ENCODE measurements at places on chromosomes 5 and 9. TPM values are rescaled to one million over a fixed set of nuclear protein-coding genes. Genes with fewer than 3 reads are reported as not detected.

- DNase-seq, result no peak
Measured at GRCh38 chr9:101791938-101792337, 53.5 kb upstream of the GRIN3A start.

- DNase-seq, result no peak
Measured at GRCh38 chr5:92836855-92837755, 743.9 kb downstream of the NR2F1-AS1 start.

The PAEP gene
- total RNA-seq, result not detected

GRCh38 chr5:76524868-76525267, 98.3 kb downstream of the F2RL2 start:
- DNase-seq, result no peak

The ABCA1 gene
- 0.61 TPM for total RNA-seq

- no peak for DNase-seq
Measured at GRCh38 chr9:35364817-35365585, 124.9 kb upstream of the RUSC2 start.

DNA sequence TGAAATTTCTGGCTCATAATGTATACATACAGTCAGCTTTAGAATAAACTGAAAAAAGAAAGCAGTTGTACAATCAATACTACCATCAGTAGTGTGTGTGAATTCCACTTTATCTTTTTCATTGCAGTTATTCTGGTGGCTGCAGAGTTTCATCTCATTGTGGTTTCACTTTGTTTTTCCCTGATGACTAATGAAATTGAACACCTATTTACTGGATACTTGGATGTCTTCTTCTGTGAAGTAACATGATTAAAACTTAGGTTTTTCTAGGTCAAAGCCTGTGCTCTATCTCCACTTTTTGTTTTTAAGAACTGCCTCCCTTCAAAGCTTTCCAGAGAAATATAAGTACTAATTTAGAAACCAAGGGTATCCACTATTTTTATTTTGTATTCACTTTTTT, 174.3 kb downstream of the TRPM3 start:
- DNase-seq, result no peak

- DNase-seq, result no peak
Measured at GRCh38 chr5:123992641-123993040, 480.7 kb downstream of the CSNK1G3 start.

DNA sequence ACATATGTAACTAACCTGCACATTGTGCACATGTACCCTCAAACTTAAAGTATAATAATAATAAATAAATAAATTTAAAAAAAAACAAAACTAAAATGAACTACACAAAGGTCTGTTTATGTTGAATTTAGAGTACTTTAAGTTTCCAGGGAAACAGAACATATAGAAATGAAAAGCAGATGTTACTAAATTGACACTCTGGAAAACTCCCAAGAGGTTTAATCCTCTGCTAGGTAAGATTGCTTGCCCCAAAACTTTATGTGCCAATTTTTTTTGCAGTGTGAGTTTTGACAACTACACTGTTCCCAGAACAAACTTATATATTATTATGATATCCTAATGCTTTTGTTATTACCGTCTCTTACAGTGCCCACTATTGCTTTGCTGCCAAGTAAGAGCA, 134.3 kb upstream of the MRPS30 start:
- no peak for DNase-seq

The DAPK1 gene
- total RNA-seq, result 94.7 TPM

GRCh38 chr9:114558027-114558675, 29.4 kb upstream of the ATP6V1G1 start:
- DNase-seq, result no peak

- DNase-seq, result no peak
Measured at GRCh38 chr5:10109299-10109698, 140.4 kb downstream of the ATPSCKMT start.

- DNase-seq, result no peak
Measured at GRCh38 chr5:32135086-32135485, 39.0 kb downstream of the GOLPH3 start.

The LECT2 gene
- not detected for total RNA-seq

The GALNT12 gene
- 4.4 TPM for total RNA-seq

DNA sequence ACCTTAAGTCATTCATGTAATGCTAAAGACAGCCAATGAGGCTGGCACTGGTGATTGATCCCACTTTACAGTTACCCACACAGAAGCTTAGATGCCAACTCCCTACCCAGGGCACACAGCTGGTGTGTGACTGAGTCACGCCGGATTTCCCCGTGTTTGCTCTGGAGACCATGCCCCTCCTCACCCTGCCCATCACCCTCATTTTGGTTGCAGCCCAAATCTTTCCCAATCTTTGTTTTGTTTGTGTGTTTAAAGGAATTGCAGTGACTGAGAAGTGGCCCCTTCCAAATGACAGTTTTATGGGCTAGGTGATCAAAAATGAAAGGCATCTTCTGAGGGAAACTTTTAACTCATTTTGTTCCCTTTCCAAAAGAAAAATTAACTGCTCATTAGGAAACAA, 10.9 kb downstream of the FBXL7 start:
- no peak for DNase-seq

The PCDHAC1 gene
- total RNA-seq, result not detected

- DNase-seq, result no peak
Measured at GRCh38 chr5:108387758-108388157, 5.9 kb upstream of the FBXL17 start.

All from GM12878 (cell line).